Activated CD4-positive, alpha-beta T cell treated with anti-CD3 and anti-CD28 coated beads for 48 hours (primary cell): ENCODE measurements at places on chromosomes 3 and 15.

DNA sequence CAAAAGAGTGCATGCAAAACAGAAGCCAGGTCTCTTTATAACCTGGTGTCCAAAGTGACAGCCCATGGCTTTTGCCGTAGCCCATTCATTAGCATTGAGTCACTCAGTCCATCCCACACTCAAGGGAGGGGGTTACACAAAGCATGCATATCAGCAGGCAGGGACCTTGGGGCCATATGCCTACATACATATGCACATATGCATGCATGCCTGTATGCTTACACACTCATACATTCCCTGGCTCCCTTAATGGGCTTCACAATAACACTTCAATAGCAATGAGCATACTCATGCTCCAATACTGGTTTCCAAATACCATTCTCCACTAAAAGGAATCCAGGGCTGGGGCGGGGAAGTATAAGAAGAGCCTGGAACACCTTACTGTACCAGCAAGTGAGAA is 22.0 kb downstream of the TRPM1 start:
- DNase-seq = no peak

DNA sequence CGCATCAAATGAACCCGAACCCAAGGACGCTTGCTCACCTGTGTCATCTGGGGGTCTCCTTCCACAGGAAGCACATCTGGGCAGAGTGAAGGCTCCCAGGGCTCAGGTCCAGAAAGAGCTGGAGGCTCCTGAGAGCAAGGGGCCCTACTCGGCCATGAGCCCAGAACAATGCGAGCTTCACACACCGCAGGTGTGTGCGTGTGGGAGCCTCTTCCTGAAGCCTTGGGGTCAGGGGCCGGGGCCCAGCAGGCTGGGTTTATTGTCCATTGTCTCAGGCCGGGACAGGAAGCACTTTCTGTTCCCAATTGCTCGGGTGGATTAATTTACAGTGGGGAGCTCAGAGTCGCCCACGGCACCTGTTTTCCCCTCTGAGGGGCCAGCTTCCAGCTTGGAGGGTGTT is 74.8 kb downstream of the RPN1 start:
- no peak for DNase-seq

DNA sequence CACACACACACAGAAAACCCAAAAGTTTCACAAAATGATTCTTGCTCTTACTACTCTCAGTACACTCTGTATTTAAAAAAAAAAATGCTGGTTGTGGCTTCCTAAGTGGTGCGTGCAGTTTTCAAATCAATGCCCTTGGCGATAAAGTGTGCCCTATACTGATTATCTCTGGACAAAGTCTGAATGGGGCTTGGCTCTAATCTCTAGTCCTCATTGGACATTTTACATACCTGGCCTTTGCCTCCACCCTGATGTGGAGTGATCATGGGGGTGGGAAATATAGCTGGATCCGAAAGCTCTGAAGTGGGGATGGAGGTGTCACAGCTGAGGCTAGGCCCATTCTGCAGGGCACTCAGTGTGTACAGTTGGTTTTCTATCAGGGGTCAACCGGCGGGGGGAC is 14.1 kb downstream of the B3GNT5 start:
- DNase-seq = no peak

DNA sequence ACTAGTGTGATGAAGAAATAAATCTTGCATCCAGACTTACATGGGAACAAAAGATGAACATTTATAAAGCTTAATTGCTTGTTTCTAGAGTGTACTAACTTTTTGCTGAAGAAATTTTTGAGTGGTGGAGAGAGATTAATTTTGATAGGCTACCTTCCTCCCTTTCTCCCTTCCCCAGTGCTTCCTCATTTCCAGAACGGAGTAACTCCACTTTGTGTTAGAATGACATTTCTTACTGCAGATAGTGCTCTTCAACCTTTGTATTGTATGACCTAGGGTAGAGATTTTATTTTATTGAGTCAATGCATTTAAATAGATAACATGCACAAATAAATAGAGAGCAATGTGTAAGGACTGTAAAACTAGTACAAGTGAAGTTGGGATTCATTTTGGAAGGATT is 1.9 kb downstream of the ATP1B3 start:
- DNase-seq = no peak

DNA sequence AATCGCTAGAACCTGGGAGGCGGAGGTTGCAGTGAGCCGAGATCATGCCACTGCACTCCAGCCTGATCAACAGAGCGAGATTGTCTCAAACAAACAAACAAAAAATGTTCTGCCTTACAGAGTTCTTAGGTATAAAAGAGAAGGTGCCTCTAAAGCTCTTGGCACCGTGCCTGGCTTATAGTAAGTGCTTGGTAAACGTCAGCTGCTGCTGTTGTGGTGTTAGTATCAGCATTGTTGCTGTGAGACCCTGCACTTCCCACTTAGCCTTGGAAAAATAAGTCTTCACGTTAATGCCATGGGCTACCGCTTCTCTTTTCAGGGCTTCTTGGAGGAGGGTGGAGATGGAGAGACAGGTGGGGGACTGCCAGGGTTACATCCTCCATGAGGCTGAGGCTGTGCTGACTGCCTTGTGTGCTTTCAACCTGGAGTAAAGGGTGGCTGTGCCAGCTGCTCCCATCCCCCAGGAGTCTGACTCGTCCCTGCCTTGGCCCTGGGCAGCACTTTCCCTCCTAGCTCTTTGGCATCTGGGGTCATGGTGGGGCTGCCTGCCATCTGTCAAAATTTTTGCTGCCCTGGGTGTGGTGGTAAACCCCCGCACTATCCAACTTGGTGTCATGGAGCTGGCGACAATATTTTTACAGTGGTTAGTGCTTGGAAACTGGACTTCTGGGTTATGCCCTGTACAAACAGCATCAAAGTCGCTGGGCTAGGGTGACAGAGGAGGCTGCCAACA is 17.8 kb downstream of the FLNB start:
- DNase-seq = no peak

DNA sequence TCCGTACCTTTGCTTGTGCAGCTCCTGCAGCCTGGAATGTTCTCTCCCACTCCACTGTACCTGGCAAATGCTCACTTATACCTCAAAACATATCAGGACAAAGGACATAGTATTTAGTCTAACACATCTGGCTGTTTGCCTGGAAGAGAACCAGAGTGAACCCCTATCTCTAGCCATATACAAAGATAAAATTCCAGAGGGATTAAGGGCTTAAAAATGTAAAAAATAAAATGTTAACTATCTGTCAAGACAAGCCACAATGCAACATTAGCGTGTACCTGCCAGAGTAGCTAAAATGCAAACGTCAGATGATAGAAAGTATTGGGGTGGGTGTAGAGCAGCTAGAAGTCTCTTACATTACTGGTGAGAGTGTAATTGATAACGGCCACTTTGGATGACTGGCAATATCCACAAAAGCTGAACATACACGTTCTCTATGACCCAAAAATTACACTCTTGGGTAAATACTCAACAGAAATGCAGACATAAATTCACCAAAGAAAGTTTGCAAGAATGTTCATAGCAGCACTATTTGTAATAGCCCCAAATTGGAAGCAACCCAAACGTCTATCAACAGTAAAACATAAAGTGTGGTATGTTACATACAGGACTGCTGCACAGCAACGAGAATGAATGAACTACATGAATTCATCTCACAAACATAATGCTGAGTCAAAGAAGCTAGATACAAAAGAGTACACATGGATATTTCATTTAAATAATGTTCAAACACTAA is 18.2 kb upstream of the ADPGK start:
- no peak for DNase-seq

- no peak for DNase-seq
These were observed 627.2 kb downstream of the ZIC1 start for GRCh38 chr3:148036331-148036876.

- no peak for DNase-seq
These were observed 69.0 kb upstream of the LPP start for GRCh38 chr3:188084752-188085583.

DNA sequence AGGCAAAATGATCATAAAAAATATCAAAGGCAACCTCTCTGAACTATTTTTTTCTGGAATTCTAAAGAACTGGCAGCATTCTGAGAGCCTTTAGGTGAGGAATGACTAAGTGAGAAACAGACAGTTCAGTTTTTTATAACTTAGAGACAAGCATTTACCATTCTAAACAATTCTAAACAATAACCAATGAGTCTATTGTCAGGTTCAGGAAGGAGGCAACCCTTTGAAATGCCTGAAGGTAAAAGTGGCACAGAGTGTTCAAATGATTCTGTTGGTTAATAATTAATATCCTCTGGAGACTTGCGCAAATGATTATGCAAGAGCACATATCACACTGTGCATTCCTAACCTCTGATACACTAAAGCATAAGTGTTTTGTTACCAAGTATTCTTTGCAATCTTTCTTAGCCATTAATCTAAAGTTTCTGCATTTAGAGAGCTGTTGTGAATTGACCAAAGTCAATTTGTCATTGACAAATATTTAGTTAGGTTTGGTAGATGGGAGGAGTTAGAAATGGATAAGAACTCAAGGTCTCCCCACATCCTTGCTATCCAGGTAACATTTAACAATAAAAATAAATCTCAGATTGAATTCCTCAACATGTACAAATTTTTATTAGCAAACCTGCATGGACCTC is 9.2 kb upstream of the TGFBR2 start:
- DNase-seq = no peak

DNA sequence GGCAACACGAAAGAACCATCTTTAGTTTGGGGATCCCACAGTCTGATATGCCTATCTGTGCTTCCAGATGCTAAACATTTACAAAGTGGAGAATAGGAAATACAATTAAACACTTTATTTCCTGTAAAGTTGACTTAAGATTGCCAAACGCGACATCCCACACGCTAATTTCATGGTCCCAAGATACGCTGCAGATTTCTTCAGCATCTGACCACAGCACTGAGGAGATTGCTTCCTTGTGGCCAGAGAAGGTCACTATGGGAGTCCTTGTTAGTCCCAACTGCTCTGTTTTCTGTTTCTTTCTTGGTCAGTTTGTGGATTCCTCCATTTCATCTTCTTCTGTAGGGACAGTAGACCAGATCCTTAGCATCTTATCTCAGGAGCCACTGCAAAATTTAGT is 43.3 kb downstream of the ASB7 start:
- no peak for DNase-seq

DNA sequence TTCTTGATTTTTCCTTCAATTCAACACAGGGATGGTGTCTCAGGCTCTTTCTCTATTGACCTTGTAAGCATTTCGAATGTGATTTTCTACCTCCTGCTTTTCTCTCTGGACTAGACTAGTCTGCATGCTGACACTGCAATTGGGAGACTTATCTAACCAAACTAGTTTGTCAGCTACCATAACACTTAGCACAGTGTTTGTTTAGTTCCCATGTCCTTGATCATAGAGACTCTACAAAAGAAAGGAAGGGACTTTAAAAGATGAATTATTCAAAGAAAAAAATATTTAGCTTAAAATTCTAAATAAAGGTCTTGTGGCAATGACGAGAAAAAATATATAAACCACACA is 407.0 kb downstream of the ERC2 start:
- DNase-seq = no peak

DNA sequence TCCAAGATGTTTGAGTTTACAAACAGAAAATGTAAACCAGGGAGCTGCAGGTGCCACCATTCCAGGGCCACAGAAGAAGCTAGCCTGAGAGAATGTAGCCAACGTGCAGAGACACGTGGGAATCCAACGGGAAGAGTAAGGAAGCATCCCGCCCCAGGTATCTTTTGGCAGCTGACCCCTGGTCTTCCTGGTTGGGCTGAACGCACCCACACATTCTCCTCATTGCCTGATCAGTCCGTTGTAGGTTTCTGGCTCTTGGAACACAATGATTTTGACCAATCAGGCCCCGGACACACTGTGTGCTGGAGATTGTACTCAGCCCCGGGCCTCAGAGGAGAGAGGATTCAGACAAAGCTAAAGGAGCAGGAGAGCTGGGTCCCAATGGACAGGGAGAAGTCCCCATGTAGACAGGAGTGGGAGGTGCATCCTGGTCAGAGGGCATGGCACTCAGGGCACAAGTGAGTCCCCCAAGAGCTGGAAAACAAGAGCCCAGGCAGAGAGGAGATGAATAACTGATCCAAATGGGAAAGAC is 102.3 kb downstream of the TPRA1 start:
- no peak for DNase-seq

DNA sequence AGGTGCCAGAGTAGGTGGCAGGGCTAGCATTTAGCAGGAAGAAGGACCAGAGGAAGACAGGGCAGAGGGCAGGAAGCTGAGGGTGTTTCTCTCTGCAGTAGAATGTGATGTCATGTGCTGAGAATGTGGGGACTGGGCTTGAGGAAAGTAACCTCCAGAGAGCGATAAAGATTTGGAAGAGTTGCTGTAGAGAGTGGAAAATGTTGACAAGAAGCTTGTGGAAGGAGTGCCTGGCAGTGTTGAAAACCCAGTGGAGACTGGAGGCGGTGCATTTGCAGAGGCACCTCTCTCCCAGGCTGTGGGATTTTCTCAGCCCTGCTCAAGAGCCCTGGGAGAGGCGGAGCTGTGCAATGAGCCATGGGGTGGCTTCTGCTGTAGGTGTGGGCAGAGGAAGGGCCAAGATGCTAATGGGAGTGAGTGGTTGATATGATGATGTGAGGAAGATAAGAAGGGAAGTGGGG is 54.8 kb downstream of the MESD start:
- no peak for DNase-seq

- DNase-seq = peak; percentile 77
These were observed 3.5 kb downstream of the ZNF710 start for GRCh38 chr15:90004671-90005070.

DNA sequence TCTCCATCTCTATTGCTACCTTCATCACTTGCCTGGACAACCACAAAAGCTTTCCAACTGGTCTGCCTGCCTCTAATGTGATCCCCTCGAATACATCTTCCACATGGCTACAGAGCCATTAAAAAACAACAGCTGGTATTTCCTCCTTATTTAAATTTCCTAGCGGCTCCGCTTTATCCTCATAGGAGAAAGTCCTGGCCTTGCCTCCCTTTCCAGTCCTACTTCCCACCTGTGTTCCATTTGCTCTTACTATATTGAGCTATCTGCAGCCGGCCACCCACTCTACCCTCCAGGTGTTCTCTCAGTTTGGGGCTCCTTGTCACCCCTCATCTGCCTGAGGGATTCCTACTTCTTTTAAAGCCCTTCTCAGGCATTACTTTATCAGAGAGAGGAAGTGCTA is 49.7 kb upstream of the TSPAN3 start:
- no peak for DNase-seq
